Activated T-helper 1 cell treated with anti-CD3 and anti-CD28 coated beads, Interleukin-12 subunit alpha, Interleukin-12 subunit beta, Interleukin-2, Interleukin-4 antibody, amounts not matched to agents 30 ng/mL and 10 ng/mL and 1 ng/mL, durations not matched to agents 14 hours and 24 hours and 36 hours (primary cell): ENCODE measurements at places on chromosomes 1 and 21.

DNA sequence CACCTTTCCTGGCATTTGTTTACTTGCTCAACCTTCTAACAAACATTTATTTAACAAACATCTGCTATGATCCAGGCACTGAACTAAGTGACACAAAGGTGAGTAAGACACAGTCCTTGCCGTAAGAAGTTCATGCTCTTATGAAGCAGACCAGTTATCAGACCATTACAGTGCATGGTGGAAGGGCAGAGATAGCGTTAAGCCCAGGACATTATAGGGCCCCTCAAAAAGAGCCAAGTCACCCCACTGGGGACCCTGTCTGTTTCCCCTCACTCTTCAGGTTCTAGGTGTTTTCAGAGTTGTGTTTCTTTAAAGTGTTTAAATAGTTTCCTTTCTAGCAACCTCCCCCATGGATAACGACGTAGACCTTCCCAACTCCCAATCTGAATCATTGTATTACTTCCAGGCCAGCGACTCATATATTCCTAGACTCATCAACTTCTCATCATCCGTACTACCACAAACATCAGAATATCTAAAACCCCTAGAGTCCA, 39.3 kb downstream of the TCP10L start:
- no peak for DNase-seq

DNA sequence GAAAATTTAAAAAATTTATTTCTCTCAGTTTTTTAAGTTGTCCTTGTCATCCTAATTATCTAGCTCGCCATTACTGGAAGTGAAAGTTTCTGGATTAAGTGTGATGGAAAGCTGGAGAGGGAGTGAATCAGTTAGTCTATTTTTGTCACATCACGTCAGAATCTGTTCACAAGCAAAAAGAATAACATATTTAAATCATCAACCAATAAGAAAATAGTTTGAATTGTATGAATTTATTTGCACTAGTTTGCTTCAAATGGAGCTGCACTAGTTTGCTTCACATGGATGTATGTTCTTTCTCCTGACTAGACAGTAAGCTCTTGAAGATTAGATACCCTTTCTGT, 22.8 kb downstream of the PHC2 start:
- no peak for DNase-seq

GRCh38 chr1:1230656-1231399, 973 bp downstream of the SDF4 start:
- no peak for DNase-seq

GRCh38 chr1:230283678-230284077, 142.5 kb downstream of the PGBD5 start:
- DNase-seq, result no peak

- DNase-seq, result peak; percentile 59
These were observed 122.2 kb downstream of the KCNN3 start for GRCh38 chr1:154747740-154748404.

DNA sequence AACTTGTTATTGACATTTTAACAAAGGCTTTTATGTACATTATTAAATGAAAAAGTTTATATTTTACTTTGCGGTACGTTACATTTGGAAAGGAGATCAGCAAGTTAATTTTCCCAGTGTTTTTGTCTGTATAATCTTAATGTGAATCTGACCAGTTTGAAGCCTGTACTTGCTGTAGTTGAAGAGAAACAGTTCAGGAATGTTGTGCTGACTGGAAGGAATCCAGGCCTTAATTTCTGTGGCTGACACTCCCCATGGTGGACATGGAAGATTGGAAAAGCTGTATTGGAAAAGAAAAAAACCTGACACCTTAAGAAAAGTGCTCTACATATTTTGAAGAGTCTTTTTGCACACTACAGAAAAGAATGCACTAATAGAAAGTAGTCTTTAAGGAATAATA, 15.5 kb downstream of the LEPR start:
- DNase-seq, result no peak
